ENCODE measurements at places on chromosomes 2 and 18.

DNA sequence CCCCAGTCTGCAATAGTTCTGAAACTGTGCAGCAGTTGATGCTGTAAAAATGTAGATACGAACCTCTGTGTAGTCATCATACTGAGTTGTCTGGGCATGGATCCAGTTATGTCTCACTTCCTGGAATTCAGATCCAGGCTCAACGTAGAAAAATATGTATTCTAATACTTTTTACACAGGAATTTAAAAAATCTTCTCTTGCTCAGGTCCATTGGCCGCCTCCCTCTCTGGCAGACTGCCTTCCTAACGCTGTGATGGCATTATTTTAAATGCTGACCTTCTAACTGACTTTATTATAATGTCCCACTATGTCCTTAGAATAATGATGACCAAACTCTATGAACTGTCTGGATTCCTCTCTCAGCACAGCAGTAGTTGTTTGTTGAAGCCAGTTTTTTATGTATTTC is 119.6 kb downstream of the FEZ2 start:
- DNase-seq: no peak

- no peak for DNase-seq
Observed at GRCh38 chr18:46416706-46417638, 240.0 kb downstream of the LOXHD1 start.

DNA sequence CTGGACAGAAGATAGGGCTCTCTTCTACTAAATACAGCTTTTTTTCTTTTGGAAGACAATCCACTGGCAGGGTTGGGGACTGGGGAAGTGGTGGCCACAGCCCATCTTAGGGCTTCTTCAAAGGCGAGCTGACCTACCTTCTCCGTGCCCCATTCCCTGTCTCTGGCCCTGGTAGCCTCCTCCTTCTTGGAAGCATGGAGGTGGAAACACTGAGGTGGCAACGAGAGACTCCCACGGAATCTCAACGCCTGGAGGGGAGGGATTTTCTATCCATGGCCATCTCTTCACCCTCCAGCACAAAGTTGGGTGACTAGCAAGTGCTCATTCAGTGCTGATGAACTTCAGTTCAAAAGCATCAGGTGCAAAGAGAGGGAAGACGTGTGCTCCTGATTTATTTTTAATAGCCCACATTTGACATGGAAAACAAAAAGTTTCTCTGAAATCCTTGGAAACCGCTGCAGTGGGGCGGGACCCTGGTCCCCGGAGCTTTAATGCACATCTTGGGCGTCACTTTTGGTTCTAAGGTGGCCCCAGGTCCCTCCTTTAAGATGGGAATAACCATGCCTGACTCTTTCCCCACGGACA is 633 bp upstream of the ARMC9 start:
- DNase-seq: no peak

DNA sequence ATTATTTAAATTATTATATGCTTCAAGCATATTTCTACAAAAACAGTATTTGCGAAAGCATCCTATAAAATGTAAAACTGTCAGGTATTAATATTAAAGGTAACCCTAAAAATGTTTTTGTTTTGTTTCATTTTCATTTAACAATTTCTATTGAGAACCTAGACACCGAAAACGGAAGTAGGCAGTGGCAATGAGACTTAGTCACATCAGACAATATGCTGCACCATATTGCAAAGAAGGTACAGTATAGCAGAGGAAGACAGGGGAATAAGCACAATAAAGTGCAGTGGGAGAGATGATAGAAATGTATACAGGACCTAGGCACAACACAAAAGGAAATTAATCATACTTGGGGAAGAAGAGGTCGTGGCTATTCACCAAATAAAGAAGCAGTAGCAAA is 12.2 kb downstream of the SCN1A start:
- DNase-seq: no peak

- DNase-seq: no peak
Observed at GRCh38 chr18:7370375-7370774, 139.5 kb downstream of the LRRC30 start.

GRCh38 chr2:81767187-81767912 is 1462.8 kb upstream of the LRRTM1 start:
- DNase-seq: no peak

- no peak for DNase-seq
Observed at GRCh38 chr18:79567481-79568147, 112.0 kb upstream of the CTDP1 start.

GRCh38 chr2:3168230-3168891 is 209.3 kb downstream of the EIPR1 start:
- DNase-seq: no peak

GRCh38 chr18:54004828-54005227 is 219.6 kb downstream of the MBD2 start:
- no peak for DNase-seq

- no peak for DNase-seq
Observed at GRCh38 chr2:121350890-121351289, 65.9 kb upstream of the TFCP2L1 start.

DNA sequence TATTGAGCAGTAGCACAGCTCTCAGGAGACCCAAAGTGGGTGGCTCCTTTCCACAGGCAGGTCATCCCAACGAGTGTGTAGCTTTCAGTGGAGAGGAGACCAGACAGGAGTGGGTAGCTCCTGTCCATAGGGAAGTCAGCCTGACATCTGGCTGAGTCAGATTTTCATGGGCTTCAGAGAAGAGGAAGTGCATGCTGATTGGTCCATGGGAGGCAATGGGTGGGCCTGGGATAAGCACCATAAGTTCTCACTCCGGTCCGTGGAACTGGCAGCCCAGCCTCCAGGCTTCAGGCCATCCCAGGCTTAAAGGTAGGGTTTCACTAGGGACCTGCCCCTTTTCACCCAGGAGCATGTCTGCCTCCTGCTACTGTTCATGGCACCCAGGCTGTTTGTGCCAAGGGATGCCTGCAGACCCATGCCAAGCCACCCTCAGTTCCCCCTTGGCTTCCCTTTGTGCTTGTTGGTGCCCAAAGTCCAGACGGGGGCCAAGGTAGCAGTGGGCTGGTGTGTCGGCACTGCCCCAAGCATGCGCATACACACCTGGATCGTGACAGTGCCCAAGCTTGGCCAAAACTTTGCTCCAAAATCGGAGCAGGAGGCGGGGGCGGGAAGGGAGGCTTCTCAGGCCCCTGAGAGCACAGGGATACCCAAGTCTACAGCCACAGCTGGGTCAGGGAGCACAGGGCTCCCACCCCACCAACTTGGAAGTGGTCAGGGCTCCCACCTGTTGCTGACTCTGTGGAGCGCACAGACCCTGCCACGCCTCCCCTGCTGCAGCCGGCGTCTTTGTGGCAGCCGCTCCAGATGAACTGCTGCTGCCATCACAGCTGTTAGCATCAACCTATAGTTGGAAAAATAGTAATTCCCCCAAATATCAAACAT is 26.4 kb downstream of the MARCHF7 start:
- no peak for DNase-seq

DNA sequence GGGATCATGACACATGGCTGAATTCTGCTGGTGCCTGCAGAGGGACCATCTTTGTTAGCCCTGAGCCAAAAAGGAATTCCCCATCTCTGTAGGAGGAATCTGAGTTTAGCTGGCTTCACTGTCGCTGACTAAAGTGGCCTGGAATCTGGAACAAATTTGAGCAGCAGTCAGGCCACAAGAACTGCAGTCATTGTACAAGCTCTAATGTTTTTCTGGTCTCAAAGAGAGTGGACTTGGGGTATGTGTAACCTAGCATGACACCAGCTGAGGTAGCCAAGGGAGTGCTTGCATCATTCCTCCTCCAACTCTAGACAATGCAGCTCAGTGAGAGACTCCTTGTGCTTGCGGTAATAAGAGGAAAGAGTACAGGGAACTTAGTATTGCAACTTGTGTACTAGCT is 539.1 kb upstream of the LRRTM4 start:
- DNase-seq: no peak

DNA sequence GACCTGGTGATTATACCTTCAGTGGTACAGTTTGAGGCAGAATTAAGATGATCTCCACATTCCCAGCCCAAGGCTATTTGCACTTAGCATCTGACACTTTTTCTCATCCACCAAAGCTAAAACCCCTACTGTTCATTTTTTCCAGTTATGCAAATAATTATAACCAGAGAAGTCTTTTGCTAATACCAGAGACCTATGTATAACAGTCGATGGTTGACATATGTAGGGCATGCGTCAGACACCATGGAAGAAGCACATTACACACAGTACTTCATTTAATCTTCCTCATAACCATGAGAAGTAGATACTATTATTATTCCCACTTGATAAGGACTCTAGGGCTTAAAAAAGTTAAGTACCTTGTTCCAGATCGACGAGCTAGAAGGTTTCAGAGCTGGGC is 36.5 kb downstream of the AP1S3 start:
- DNase-seq: no peak

- no peak for DNase-seq
Observed at GRCh38 chr2:207819839-207820784, 50.4 kb upstream of the FZD5 start.

- no peak for DNase-seq
Observed at GRCh38 chr2:218829868-218830451, 1.6 kb downstream of the PRKAG3 start.

GRCh38 chr2:47782381-47782670 is 619 bp upstream of the MSH6 start:
- DNase-seq: no peak

DNA sequence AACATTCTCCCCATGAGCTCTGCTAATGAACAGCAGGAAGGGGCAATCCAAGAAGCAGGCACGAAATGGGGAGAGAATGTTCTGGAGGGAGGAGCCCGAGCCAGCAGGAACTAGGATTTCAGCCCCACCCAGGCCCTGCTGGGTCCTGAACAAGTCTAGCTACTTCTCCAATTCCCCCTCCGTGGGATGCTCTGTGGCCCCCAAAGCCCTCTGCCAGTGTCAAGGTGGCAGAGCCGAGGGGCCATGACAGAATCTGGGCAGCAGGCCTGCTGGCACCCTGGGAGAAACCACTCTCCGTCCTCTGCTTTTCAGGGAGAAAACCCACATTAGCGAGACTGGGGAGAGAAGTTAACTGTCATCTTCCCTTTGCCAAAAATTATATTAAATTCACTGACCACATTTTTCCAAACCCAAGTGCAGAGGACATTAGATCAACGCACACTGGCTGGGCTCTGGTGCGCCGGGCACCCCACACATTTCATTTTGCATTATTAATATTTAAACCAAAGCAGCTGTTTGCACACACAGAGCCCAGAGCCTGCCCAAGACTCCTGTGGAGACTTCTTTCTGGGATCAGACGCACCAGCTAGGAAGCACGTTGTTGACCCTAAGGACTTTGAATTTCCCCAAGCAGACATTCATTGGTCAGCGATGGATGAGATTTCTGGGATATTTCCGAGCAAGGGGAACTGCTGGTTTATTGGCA is 80.2 kb upstream of the PKDCC start:
- DNase-seq: no peak

DNA sequence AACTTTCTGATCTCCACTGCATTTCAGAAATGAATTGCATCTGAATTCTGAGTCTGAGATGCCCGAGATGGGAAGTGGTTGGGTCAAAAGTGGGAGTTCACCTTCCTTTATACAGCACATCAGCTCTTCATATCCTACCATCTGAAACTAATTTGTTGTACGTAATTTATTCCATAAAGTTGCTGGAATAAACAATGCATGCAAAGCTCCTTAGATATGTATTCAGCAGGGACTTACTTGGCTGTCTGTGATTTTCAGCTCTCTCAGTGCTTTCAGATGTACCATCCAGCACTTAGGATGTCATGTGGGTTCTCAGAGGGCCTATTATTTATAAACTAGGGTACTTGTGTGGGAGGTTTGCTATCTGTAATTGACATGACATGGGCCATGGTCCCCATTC is 46.9 kb upstream of the EFEMP1 start:
- no peak for DNase-seq

- DNase-seq: no peak
Observed at GRCh38 chr2:215698566-215698965, 262.7 kb upstream of the FN1 start.

DNA sequence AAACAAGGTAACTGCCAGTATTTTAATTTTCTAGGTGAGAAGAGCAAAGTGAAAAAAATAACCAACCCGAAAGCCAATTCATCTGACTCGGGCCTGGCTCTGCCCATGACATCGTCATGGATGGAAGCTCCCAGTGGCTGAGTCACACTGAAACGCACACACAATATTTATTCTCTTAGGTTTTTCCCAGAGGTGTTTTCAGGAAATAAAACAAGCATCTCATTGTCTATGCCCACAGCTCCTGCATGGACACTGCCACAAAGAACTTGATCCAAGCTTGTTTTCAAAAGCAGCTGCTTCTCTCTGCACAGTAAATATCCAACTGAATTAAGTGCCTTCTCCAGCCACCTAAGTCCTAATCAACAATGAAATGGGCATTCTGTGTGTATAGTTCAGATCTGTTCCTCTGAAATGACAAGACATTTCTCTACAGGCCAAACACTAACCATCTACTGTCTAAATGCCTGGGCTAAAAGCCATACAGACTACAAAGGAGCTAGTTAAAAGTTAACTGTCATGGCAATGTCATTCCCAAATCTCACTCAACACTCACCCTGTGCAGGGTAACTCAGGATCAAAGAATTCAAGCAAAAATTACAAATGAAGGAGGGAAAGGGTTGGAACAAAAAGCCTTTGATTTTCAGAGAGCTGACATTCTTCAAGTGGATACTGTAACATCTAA is 62.9 kb downstream of the RPL31 start:
- DNase-seq: no peak

GRCh38 chr2:98869870-98870269 is 66.2 kb downstream of the CRACDL start:
- no peak for DNase-seq

- no peak for DNase-seq
Observed at GRCh38 chr2:32732120-32732519, 104.3 kb downstream of the TTC27 start.

- no peak for DNase-seq
Observed at GRCh38 chr2:53095664-53096063, 671.9 kb upstream of the CHAC2 start.

GRCh38 chr2:110101901-110102803 is 13.5 kb downstream of the MALL start:
- no peak for DNase-seq

All from memory B cell (primary cell).